Stimulated activated CD4-positive, alpha-beta T cell treated with anti-CD3 and anti-CD28 coated beads, TNF-alpha, amount 100 ng/mL, for 1 hour (primary cell): ENCODE measurements at places on chromosomes 6 and 20.

DNA sequence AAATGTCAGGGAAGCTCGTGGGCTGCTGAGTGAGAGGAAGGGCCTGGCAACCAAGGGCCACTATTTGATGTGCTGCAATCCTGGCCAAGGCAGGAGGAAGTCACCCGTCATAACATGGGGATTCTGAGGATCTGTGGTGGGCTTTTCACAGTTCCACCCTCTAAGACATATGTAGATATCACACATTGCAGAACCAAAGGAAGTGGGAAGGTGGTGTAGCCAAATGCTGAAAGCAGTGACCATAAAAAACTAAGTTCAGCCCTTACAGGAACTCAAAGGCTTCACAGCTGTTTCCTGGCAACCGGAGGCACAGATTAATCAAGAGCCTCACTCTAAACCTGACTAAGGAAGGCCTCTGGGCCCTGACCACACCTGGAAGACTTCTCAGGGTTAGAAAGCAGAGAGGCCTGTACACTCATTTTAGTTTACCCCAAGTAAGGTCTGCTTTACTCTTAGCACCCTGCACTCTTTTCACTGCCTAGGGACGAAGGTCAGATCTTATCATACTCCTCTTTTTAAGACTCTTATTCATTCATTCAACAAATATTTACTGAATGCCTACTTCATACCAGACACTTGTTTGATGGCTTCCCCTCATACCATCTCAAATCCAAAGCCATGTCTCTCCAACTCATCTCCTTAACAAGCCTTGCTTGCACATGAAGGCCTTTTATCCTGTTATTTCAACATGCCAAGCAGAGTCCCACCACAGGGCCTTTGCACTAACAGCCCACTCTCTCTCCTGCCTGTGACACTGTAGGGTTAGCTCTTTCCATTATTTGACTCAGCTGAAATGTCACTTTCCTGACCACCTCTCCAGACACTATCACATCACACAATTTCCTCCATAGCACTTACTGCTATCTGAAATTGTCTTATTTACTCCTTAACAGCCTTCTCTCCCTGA, 2.6 kb downstream of the UBE2V1 start:
- no peak for DNase-seq

GRCh38 chr20:34583544-34583943, 25.0 kb downstream of the MAP1LC3A start:
- no peak for DNase-seq

DNA sequence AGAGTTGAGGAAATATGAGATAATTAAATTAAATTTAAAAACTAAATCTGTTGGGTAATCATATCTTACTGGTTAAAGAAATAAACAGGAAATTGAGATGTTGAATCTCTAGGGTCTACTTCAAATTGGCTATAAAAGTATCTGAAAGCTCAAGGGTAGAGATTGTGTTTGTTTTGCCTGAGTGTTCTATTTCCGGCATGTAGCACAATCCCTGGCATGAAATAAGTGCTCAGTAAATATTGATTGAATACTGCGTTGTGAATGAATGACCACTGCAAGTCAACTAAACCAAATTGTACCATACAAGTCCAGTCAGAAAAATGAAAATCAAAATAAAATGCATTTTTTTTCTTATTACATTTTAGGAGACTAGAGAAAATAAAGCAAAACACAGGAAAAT, 709.8 kb downstream of the EPM2A start:
- DNase-seq: no peak

GRCh38 chr20:63833776-63834490, 2.9 kb upstream of the ZBTB46 start:
- no peak for DNase-seq

GRCh38 chr20:53695797-53696527, 102.3 kb upstream of the ZNF217 start:
- DNase-seq: no peak

DNA sequence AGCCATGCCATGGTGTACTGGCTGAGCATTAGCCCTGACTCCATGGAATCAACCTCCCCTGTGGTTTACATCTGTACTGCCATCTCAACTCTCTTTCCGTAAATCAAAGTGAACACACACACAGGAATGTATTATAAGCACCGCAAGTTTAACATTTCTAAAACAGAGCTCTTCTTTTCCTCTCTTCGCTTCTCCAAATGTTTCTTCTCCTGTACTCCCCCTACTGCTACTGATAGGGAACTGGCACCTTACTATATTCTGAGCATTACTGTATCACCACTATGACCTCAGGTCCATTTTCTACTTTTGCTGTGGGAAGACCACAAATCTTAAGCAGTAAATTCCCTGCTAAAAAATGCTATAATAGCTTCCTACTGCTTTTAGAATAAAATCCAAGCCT, 101.2 kb downstream of the NUS1 start:
- DNase-seq: no peak

- DNase-seq: no peak
Measured at GRCh38 chr6:1952740-1953360, 292.6 kb downstream of the GMDS start.

GRCh38 chr20:58970146-58970545, 10.9 kb upstream of the NELFCD start:
- no peak for DNase-seq

DNA sequence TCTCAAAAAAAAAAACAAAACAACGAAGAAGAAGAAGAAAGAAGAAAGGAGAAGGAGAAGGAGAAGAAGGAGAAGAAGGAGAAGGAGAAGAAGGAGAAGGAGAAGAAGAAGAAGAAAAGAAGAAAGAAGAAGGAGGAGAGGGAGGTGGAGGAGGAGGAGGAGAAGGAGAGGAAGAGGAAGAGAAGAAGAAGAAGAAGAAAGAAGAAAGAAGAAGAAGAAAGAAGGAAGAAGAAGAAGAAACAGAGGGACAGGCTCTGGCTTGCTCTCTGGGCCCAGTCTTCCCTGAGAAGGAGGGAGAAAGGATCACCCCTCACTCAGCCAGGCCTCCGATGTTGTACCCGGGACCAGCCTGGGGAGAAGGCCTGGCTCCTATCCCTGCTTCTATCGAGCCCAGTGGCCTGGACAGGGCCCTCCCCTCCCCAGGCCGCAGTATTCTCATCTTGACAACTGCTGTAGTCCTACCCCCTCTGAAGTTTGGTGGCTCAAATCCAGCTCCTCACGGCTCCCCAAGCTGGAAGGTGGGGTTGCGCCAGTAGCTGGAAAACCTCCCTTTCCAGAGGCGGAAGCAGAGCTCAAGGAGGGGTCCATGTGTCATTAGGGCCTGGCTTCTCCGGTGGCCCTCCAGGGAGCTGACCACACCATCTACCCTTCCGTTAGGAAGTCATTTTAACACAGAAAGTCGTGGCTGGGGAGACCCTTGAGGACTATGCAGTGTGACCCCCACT, 18.9 kb downstream of the C6orf132 start:
- DNase-seq: no peak

- DNase-seq: no peak
Measured at GRCh38 chr6:1595271-1596087, 14.2 kb upstream of the FOXC1 start.

DNA sequence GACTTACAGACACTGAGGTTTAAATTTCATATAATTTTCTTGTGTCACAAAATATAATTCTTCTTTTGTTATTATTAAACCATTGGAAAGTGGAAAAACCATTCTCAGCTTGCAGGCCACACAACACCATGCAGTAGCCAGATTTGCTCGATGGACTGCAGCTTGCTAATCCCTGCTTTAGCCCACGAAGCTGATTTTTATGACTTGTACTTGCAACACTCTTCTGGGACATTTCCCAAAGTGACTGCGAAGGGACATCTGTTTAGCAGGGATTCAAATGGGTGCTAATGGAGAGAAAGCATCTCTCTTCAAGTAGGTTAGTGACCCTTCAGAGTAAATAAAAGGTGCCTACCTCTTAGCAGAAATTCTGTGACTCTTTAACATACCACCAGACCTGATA, 304.6 kb upstream of the ZFP64 start:
- DNase-seq: no peak

- no peak for DNase-seq
Measured at GRCh38 chr6:17470202-17470937, 77.0 kb downstream of the CAP2 start.

DNA sequence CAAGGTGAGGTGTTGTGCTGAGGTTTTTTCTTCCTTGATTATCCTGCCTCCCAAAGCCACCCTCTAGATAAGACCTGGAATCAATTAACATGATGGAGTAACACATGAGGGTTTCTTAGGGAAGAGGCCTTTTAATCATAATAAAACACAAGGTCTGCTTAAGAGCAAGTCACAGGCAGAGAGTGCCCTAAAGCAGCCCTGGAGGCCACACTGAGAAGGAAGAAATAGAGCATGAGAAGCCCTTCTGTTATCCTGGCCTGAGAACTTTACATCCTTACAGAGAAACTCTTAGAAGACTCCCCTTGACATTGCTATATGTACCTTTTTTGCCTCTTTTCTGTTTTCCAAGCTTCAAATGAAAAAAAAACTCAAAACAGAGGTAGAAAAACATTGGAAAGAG, 132.3 kb downstream of the CEP57L1 start:
- DNase-seq: no peak

DNA sequence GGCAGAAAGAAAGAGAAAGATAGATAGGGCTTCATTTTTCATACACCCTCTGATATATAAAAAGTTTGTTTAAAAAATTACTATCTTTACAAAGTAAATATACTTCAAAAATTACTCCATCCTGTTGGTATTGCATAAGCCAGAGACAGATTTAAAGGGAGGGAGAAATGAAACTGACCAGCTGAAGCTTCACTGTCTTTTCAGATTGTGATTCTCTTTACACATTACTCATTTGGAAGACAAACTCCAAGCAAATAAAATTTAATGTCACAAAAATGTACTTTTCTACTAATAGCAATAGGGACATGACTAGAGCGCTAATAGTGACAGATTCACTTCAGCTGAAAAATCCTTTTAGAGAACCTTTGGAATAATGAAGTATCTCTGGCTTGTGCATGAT, 38.6 kb upstream of the MARCKS start:
- DNase-seq: no peak

DNA sequence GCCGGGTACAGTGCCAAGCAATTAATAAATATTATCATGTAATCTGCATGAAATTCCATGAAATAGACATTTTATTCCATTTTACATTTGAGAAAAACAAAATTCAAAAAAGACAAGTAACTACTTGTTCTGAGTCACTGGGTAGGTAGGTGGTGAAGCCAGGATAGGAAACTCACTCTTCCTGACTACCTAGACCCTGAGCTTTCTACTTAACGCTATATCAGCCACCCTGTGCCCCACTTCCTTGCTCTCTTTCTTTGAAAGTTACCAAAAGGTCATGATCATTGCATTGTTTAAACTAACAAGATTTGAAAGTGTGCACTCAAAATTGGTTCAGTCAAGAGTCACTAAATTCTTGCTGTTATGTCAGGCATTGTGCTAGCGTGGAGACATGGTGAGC, 235.7 kb downstream of the CD83 start:
- DNase-seq: no peak

DNA sequence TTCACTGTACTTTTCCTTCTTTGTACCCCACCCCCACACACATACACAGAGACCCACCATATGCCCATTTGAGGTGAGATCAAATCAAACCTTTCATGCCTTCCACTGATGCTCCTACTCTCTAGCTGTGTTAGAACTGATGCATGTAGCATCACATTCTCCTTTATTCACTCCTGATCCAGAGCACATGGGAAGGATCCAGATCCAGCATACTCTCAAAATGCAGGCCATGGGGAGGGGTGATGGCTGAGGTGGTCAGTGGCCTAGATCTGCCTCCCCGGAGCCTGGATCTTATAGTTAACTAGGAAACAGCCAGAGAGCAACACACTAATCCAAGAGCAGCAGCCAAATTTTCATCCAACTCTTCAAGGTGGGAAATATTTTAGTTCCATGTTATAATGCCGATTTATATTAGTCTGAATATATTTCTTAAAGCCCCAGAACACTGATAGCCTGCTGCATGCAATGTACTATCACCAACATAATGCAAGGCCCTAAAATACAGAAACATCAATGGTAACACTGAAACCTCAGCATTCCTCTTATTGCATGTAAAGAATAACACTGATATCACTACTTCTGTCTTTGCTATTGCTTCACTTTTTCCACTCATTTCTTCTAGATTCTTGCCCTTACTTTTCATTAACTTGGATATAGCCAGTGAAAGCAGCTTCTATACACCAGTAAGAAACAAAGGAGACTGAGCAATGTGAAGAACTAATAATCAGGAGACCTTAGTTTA, 126.8 kb upstream of the BEND6 start:
- DNase-seq: no peak

- DNase-seq: no peak
Measured at GRCh38 chr6:88804701-88805100, 158.7 kb downstream of the RNGTT start.

GRCh38 chr6:101544286-101544685, 150.8 kb downstream of the GRIK2 start:
- DNase-seq: no peak

GRCh38 chr6:140379919-140380318, 1005.5 kb upstream of the CITED2 start:
- DNase-seq: no peak

GRCh38 chr20:43963872-43964791, 49.5 kb downstream of the TOX2 start:
- DNase-seq: no peak

DNA sequence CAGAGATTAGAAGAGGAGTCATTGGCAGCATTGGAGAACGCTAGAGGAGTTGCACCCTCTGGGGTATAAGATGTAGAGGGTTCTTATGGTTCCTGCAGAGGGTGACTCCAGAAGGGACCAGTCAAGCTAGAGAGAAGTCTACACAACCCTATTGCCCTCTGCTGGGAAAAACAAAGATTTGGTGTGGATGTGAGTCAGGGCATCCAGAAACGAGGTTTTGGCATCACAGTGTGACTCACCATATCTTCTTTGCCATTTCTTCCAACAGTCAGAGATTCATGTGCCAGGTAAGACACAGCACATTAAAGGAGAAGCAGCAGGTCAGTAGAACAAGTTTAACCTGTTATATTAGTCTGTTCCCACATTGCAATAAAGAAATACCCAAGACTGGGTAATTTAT, 598.8 kb downstream of the MAFB start:
- DNase-seq: no peak

DNA sequence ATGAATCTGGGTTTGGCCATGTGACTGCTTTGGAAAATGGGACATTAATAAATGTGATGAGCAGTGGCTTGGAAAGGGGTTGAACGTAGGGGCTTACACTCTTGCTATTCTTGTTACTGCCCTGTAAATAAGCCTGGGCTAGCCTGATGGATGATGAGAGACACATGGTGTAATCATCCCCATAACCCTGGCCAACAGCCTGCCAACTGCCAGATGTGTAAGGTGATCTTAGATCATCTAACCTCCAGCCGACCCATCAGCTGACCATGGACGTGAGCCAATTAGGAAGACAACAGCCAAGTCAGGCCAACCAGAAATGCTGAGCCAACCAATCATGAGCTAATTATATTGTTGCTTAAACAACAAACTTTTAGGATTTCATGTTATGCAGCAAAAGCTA, 25.2 kb downstream of the FBXO30 start:
- no peak for DNase-seq
